ENCODE measurements at places on chromosomes 13 and 19. TPM values are rescaled to one million over a fixed set of nuclear protein-coding genes. Genes with fewer than 3 reads are reported as not detected.

Gene DCLK1
- 0.69 TPM for polyA plus RNA-seq

DNA sequence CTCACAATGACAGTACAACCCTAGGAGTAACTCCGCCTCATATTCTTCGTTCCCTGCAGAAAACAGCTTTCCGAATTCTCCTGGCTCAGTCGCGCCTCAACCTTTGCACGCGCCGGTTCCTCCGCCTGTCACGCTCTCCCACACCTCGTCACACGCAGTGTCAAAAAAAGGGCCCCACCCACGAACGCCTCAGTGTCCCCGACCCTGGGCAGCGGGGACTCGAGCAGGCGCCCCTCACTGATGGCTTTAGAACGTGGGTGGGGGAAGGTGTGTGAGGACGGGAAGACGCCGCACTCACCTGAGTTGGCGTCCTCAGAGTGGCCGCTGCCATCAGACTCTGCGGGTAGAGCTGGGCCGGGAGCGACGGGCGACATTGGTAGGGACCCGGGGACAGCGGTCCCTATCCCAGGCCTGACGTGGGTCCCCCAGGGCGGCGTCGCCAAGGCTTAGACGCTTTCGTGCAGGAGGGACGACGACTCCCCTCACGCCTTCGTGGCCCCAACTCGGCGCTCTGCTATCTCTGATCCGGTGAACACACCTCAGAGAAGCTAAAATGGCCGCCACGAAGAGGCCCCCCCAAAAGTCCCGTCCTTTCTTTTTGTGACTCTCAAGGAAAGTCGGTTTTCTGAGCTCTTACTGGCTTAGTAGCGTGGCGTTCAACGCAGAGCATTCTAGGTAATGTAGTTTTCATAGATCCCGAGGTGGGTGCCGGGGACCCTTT lies at the start of gene ZNF154:
Gene ZNF154 (minus strand): TSS at position 564 of the 721 bp plus-strand sequence. CDS start 233 bp downstream, at position 331.
- DNase-seq = no peak

Gene TEX26
- not detected for polyA plus RNA-seq

DNA sequence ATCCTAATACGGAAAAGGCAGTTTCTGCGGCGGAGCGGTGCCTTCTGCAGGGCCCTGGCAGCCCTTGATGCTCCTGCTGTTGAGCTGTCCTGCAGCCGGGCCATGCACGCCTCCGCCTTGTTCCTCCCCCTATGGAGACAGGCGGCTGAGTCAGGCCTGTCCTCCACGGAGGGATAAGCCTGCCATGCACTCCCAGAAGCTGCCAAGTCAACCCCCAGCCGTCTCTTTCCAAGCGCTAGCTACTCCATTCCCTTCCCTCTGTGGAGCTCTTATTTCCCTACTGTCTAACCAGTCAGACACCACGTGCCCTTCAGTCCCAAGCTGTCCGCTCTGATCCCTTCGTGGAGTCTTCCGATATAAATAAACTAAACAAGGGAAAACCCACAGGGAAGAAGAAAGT lies 197.0 kb downstream of the COL4A1 start:
- no peak for DNase-seq

Gene HIF3A
- not detected for polyA plus RNA-seq

Gene DLL3
- polyA plus RNA-seq = 1.0 TPM

- no peak for DNase-seq
Observed at GRCh38 chr13:102654756-102655155, 40.1 kb downstream of the METTL21C start.

GRCh38 chr19:45568732-45569131 lies 15.9 kb downstream of the OPA3 start:
- no peak for DNase-seq

DNA sequence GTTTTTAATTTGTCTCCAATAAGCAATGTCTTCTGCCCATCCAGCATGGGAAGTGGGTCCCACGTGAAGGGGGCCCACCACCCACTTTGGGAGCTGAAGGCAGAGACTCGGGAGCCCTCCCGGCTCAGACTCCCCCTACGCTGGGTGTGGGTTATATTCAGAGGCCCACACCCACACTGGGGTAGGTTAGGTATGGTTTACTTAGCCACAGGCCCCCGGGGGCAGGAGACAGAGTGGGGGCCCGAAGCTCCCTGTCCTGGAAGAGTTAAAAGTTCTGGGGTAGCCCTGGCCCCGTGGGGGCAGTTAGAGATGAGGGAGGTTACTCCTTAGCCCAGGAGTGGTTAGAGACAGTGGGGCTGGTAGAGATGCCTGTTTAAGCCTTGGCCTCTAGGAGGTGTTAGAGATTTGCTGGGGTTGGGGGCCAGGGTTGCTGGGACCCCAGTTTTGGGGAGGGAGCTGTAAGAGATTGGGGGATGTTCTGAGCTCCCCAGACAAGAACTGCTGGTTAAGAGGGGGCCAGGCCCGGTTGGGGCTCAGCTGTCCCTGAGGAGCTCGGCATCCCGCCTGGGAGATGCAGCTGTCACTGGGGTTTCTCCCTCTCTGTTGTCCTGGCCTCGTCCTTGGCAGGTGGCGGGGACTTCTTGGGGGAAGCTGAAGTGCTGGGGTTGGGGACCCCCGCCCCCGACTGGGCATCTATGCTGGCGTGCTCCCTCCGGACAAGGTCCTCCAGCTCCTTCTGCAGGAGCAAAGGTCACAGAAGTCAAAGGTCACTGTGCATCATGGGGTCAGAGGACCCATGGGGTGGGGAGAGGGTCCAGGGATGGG lies 712 bp upstream of the RINL start:
- no peak for DNase-seq

DNA sequence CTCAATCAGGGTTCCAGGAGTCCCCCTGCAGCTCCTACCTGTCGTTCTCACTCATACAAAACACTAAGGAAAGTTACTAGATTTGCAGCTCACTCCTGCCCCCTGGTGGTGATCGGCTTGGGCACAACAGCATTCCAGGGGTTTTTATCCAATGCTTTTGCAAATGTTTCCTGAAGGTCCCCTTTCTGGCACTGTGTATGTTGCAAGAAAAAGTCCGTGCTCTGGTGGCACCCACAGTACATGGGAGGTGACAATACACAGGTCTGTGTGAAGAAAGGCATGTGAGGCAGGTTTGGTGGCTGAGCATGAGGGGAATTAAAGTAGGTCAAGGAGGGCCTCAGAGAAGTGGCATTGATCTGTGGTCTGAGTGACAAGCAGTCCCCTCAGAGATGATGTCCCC lies 8.6 kb upstream of the TYK2 start:
- DNase-seq = no peak

Gene LILRB5
- polyA plus RNA-seq = not detected

Gene LAIR2
- not detected for polyA plus RNA-seq

Gene ITGBL1
- 93.7 TPM for polyA plus RNA-seq

GRCh38 chr19:55156202-55157063 lies 1.1 kb downstream of the TNNI3 start:
- no peak for DNase-seq

- no peak for DNase-seq
Observed at GRCh38 chr13:31394506-31394905, 194.7 kb downstream of the B3GLCT start.

GRCh38 chr13:85538957-85539356 lies 260.3 kb downstream of the SLITRK6 start:
- no peak for DNase-seq

Gene CLDN10
- not detected for polyA plus RNA-seq

- DNase-seq = no peak
Observed at GRCh38 chr13:110824702-110825300, 90.1 kb downstream of the ANKRD10 start.

Gene FUT1
- 0.32 TPM for polyA plus RNA-seq

Gene CPB2
- not detected for polyA plus RNA-seq

DNA sequence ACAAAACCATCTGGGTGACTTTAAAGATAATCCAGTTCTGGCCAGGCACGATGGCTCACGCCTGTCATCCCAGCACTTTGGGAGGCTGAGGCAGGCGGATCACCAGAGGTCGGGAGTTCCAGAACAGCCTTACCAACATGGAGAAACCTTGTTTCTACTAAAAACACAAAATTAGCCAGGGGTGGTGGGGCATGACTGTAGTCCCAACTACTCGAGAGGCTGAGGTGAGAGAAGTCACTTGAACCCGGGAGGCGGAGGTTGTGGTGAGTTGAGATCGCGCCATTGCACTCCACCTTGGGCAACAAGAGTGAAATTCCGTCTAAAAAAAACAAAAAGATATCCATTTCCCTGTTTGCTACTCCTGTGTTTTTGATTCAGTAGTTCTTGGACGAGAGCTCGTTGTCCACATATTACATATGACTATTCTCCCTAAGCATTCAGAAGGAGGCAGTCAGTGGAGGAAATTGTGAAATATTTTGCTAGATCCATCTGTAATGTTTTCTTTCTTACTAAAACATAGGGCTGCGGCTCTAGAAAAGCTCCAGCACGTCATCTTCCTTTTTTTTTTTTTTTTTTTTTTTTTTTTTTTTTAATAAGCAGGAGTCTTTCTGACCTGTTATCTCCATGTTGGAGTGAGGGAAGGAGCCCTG lies 33.6 kb downstream of the ZNF701 start:
- no peak for DNase-seq

GRCh38 chr13:39656325-39656677 lies 839 bp downstream of the COG6 start:
- DNase-seq = no peak

DNA sequence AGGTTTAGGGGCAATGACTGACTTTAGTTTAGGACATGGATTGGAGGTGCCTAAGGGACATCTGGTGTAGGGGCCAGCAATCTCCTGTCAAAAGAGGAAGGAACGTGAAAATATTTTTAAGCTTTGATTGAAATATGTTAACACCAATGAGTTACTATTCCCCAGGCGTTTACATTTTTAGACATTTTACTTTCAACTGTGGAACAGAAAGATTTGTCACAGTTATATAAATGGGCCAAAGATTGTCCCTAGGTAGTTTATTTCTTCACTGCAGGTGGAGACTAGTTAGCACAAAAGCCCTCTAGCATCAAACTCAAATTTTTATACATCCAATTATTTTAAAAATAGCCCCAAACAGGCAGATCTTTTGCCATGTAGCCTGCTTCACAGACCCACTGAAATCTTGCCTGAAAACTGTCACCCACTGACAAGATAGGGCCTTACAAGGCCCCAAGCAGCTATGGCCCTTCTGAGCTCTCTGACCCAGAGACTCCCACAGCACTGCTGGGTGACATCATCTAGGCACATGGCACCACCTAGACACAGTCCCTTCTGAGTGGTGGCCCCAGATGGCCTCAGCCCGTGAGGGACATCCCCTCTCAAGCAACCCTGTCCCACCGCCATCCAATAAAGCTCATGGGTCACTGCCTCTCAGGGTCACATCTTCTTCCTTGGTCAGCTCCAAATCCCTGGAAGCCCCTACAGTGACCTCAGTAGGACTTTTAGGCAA lies 64.8 kb upstream of the DOCK9 start:
- DNase-seq = no peak

GRCh38 chr19:14612657-14613056 lies 29.8 kb downstream of the CLEC17A start:
- no peak for DNase-seq

GRCh38 chr13:98447130-98447529 lies 129.8 kb downstream of the STK24 start:
- no peak for DNase-seq

Gene WDR87
- polyA plus RNA-seq = not detected

Gene MARCHF2
- polyA plus RNA-seq = 39.3 TPM

Gene SLITRK1
- polyA plus RNA-seq = 1.1 TPM

GRCh38 chr19:2485428-2485827 lies 9.5 kb downstream of the GADD45B start:
- no peak for DNase-seq

Gene MBD3L2
- polyA plus RNA-seq = not detected

DNA sequence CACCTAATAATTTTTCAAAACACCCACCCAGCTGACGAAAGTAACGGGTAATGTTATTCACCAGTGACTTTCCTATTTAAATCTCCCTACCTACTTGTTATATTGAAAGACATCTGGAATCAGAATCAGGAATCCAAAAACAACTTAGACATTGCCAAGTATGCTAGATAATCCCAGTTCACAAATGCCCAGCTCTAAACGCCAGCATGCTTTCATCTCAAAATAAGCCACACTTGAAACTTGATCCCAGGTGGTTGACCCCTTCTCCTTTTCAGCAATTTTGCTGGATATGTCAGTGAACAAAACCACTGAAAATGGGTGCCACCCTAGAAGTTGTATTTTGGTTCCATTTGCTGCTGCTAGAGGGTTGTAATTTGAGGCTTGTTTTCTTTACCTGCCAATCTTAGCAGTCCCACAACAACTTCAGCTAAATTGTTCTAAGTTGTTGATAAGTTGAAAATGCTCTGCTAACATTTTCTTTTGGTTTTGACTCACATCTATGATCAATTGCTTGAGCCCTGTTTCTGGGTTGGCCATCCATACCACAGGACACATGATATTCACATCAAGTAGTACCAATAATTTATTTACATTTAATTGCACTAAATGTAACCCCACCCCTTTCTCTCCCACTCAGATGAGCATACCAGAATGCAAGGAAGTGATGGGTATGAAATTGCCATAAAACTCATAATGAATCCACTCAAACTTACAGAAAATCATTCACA lies 66.4 kb downstream of the DCT start:
- no peak for DNase-seq

- DNase-seq = no peak
Observed at GRCh38 chr19:1336079-1336684, 47.5 kb upstream of the NDUFS7 start.

GRCh38 chr19:35013041-35013819 lies 13.1 kb downstream of the GRAMD1A start:
- DNase-seq = no peak

GRCh38 chr13:109785892-109786450 lies 412 bp downstream of the IRS2 start:
- no peak for DNase-seq

Gene ZNF723
- not detected for polyA plus RNA-seq

Gene TMEM38A
- 1.2 TPM for polyA plus RNA-seq

GRCh38 chr19:46206176-46206575 lies 23.4 kb upstream of the IGFL1 start:
- DNase-seq = no peak

DNA sequence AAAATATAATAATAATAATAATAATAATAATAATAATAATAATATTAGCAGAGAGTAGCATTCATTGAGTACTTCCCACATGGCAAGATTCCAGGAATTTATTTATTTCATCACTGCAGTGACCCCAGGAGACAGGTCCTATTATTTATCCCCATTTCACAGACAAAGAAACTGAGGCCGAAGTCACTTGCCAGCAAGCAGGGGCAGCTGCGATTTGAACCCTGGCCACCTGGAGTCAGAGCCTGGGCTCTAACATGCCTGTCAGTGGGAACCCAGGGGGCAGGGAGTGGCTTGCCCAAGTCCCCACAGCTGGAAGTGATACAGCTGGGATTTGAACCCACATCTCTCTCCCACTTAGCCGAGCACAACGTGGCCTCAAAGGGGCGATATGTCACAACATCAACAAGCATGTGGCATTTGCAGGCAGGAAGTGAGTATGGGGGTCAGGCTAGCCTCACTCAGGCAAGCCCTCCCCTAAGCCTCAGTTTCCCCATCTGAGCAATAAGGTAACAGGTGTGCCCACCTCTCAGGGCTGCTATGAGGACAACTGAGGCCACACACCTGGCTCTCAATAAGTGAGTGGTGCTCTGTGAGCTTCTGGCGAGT lies 2.9 kb downstream of the SHFL start:
- DNase-seq = no peak

Gene CEACAM8
- not detected for polyA plus RNA-seq

DNA sequence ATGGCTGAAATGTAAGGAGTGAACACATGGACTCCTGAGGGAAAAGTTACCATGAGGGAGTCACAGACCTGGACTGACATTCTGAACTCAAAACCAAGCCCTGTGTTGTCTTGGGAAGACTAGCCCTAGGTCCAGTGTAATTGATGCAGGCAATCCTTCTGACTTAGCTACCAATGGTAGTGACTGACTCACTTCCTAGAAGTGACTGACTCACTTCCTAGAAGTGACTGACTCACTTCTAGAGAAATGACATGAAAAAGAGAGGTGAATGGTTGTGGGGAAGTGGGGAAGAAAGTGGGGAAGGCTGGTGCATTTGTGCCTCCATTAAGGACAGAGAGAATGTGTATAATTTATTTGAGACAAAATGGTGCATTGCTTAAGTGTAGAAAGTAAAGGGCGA lies 49.9 kb downstream of the EDNRB start:
- DNase-seq = no peak
